Stimulated activated CD4-positive, alpha-beta T cell treated with anti-CD3 and anti-CD28 coated beads, Interleukin-2, amount 100 ng/mL, for 24 hours (primary cell): ENCODE measurements at places on chromosomes 5 and 9.

GRCh38 chr9:135739271-135740220, 37.6 kb downstream of the KCNT1 start:
- DNase-seq: no peak

- DNase-seq: no peak
Measured at GRCh38 chr9:95078511-95078910, 239.0 kb downstream of the FANCC start.

DNA sequence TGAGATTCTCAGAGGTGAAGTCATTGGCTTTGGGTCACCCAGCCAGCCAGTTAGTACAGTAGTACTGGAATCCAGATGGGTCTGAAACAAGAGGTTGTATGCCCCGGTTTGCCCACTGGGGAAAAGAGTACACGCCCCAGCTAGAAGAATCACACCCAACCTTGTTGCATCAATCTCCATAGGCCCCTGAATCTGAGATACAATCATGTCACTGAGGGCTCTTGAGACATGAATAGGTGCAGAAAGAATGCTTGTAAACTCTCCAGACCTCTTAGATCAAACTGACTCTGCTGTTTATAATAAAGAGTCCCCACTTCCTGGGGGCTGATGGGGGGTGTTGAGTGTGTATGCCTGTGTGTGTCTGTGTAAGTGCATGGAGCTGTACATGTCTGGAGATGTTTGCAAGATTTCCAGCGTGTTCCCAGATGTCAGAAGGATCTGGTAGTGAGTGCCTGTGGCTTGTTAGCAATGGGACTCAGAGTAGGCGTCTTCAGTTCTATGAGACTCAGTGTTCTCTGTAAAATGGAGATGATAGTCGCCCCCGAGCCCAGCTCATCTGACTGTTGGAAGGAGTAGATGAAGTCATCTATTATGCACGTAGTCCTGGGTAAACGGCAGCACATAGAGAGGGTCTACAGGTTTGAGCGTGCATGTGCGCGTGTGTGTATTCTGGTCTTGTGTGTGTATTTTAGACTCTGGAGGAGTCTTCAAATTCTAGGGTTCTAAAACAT, 48.2 kb downstream of the COL27A1 start:
- no peak for DNase-seq

DNA sequence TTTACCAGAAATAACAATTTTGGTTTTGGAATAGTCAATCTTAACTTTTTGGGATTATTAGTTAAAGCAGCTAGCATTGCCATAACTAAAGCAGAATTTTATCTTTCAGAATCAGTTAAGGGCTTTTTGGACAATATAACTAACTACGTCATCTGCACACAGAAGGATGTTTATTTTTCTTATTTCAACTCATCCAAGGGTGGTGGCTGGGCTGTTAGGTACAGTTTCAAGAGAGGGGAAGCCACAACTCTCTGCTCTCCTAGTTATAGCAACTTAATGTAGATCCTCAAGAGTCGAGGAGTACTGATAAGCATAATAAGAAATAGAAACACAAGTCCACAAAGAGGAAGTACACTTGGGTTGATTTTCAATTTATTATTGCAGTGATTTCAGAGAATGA, 65.6 kb downstream of the ANKRD55 start:
- no peak for DNase-seq

- no peak for DNase-seq
Measured at GRCh38 chr5:37751227-37751626, 88.6 kb downstream of the GDNF start.

DNA sequence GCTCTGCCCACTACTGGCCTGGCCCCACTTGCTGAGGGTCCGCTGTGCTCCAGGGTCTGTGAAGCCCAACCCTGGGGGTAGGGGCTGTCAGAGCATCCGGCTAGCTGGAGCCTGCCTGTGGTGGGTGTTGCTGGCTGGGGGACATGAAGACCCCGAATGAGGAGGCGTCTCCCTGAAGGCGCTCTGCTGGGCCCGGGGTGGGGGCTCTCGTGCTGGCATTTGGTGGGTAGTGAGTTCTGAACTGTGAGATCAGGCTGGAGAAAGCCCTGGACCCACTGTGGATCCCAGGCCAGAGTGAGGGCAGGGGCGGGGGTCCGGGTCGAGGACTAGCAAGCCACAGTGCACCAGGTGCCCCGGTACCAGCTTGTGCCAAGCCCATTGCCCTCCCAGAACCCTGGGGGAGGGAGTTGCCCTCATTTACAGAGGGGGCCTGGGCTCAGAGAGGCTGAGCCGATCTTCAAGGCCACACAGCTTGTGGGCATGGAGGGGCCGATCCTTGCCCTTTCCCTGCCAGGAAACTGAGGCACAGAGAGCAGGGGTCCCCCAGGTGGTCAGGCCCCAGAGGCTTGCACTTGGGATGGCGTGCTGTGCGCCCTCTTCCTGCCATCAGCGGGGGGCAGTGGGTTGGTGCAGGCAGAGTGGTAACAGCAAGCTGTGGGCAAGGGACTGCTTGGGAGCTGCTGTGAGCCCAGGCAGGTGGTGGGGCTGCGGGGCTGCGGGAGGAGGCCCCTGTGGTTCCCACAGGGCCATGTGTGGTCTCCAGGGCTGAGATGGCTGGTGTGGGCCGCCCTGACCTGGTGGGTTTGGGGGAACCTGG, 15.9 kb downstream of the RXRA start:
- no peak for DNase-seq

GRCh38 chr5:178304761-178305645, 72.4 kb upstream of the PHYKPL start:
- no peak for DNase-seq

- DNase-seq: no peak
Measured at GRCh38 chr5:91816681-91817080, 433.6 kb upstream of the ARRDC3 start.

GRCh38 chr5:81533629-81534405, 139.9 kb upstream of the ACOT12 start:
- DNase-seq: no peak

DNA sequence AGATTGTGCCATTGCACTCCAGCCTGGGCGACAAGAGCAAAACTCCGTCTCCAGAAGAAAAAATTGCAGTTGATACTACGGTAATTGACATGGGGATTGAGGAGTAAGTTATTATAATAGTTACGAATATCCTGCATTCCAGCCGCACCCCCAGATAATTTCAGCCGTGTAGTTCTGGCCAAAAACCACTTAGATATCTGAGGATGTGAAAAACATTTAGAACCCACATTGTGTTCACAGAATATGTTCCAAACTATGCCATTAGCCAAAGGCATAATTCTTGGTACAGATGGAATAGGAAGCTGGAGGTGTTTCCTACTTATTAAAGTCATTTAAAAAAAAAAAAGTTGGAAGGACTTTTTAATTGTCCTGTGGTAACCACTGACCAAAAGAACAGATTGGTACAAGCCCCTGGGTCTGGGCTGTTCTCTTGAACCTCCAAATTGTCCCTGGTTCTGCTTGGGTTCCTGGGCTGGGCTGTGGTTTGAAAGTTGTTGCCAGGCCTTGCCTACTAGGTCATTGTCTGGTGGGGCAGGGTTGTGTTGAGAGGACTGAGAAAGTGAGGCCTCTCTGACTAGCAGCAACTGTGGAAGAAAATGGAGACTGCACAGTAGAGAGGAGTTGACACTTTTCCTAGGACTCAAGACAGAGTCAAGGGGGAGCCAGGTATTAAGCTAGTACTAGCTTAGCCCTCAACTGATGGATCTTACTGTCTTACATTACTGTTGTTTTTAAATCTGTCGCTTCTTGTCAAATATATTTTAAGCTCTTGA, 198.8 kb downstream of the NR3C1 start:
- DNase-seq: no peak

GRCh38 chr5:24368115-24368514, 276.7 kb downstream of the CDH10 start:
- no peak for DNase-seq

DNA sequence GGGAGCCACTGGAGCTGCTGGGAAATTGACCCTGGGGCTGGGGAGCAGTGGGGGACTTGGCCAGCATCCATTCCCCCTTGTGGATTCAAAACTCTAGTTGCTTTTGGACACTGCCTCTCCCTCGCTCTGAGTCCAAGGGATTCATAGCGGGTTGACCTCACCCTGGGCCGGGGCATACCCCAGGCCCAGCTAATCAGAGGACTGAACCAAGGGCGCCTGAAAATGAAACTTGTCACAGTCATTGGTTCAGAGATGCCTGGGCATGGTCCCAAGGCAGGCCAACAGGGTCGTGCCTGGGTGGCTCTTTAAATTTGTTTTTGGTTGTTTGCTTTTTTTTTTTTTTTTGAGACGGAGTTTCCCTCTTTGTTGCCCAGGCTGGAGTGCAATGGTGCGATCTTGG, 22.6 kb downstream of the STK10 start:
- no peak for DNase-seq

DNA sequence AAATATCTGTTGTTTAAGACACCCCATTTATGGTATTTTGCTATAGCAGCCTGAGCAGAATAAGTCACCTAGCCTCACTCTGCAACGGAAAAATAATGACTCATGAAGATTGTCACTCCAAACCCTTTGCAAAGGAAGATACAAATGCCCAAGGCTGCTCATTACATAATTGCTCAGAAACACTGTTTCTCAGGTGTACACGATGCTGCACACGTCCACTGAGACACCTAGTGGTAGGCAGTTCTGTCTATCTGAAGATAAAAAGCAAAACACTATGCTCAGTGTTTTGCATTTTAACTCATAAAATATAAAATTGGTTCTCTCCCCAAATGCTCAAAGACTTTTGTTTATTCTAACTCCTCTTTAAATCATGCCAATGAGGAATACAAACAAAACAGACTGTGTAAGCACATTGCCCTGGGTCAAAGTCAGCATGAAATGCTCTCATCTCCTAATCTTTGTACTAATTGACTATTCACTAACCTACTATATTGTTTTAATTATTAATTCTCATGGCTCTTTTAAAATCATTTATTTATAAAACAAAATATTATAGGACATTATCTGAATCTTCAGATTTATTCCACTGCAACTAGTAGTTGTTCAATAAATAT, 7.7 kb upstream of the TSLP start:
- no peak for DNase-seq

- no peak for DNase-seq
Measured at GRCh38 chr5:78405829-78406750, 45.7 kb downstream of the SCAMP1 start.

- no peak for DNase-seq
Measured at GRCh38 chr5:173324115-173325001, 3.9 kb downstream of the STC2 start.

DNA sequence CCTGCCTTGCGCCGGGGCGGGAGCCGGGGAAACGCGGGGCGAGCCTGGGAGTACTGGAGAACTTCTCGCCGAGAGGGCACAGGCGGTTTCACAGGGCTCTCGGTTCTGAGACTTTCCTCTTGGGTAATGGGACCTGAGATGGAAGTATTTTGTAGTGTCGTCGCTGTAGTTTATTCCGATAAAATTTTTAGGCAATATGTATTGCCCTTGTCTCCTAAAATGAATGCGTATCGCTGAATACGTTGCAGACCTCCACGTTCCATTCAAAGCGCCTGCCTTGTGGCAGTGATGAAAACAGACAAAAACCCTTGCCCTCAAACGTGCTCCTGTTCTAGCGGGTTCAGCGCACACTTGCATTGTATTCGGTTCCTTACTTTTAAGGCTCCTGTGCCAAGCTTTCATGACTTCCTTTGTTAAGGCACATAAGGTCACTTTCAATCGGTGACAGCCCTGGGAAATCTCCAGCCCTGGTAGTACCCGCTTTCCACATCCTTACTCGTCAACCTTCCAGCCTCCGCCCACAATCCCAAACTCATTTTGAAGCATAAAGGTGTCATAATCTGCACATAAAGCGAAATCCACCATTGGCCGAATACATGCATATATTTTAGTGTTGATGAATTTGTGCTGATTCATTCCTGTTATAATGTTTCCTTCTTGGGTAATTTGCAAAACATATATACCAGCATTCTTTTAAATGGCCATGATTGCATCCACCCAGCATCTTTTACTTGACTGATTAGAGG, 694 bp downstream of the RMI1 start:
- DNase-seq: peak; percentile 37

DNA sequence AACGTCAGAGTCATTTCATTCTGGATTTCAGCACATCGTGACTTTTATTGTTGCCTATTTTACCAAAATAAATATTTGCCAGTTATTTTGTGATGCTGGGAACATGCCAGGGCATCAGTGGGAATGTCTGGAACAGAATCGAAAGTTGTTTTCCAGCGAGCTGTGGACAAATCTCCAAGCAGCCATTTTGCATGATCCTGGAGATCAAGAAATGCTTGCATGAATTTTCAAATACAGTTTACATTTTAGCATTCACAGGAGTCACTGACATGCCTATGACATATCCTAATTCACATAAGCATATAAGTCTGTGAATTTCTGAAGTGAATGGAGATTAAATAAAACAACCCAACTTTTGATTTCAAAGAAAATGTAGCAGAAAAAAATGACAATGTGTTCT, 119.4 kb downstream of the VCAN start:
- no peak for DNase-seq

DNA sequence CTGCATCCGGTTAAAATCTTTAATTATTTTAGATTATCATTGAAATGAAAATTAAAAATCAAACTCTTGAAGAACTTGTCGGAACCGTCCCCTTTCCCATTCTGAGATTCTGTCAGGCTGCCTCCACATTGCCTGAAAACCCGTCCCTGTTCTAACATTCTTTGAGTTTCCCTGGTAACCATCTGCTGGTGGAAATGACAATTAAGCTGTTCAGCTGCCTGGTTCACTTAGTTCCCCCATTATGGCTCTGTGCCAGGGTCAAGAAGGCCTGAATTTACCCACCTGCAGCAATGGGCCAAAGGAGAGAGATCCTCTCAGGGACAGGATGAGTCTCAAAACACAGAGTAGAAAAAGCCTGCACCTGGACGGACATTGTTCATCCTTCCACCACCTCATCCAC, 11.8 kb upstream of the TCOF1 start:
- no peak for DNase-seq

- no peak for DNase-seq
Measured at GRCh38 chr5:41193456-41194205, 19.7 kb downstream of the C6 start.

DNA sequence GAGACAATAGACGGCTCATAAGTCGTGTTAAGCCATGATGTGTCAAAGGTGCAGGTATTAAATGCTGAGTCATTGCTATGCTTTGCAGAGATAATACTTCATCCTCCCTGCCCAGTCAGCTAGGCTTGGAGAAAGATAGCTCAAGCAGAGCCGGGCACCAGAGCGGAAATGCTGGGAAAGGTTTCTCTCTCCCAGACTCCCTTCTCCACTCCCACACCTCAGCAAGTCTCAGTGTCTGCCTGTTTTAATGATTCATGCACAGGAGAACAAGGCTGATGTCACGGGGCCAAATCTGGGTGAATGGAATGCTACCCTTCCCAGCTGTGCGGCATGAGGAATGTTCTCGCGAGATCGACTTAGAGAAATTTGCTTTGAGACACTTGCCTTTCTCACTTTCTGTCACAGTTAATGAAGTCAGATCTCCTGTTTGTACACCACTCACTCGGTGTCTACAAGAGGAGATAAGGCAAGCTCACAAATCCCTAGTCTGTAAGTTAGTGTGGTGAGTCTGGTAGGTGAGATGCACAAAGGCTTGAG, 204.4 kb downstream of the EFNA5 start:
- DNase-seq: no peak

GRCh38 chr9:110591526-110591925, 12.0 kb upstream of the SVEP1 start:
- DNase-seq: no peak

- DNase-seq: no peak
Measured at GRCh38 chr5:147674411-147674810, 108.1 kb downstream of the JAKMIP2 start.

- DNase-seq: peak; percentile 31
Measured at GRCh38 chr5:756865-757345, 27.6 kb downstream of the ZDHHC11B start.

- DNase-seq: no peak
Measured at GRCh38 chr9:121252104-121252851, 15.7 kb upstream of the GSN start.
